ENCODE measurements at places on chromosomes 12 and 14.

DNA sequence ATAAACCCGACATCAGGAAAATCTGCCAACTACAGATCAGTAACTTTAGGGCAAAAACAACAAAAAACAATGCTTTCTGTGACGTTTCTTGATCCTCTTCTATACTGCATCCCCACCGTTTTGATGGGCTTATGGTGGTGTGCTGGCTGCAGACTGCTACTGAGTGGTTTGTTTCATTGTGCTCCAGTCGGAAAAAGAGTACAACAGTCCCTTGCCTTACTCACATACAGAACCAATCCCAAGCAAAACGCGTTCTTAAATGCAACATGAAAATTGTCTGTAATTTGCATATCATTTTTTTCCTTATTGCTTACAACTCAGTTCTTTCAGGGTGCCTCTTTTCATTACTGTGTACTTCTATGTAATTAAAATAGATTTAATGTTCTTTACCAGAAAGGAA lies 2.3 kb downstream of the ETV6 start:
- DNase-seq = no peak

DNA sequence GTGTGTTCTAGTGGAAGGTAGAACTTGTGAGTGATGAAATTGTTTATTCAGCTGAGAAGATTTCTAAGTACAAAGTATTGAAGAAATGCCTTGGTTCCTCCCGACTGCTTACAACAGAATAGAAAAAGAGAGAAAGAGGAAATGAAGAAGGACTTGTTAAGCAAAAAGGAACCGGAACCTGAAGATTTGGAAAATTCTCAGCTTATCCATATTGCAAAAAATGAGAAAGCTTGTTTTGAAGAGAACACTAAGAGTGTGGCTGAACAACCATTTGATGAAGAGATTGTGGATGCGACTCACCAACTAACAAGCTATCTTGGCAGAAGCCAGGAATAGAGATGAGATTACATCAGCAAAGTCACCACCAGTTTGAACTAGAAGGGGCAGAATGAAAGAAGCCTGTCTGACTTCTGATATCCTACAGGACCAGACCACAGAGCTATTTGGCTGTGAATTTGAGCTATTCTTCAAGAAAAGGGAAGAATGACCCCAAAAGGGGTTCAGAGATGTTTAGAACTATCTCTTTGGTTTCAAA lies 15.1 kb downstream of the NDUFA9 start:
- DNase-seq = no peak

GRCh38 chr12:131929581-131930456 lies 743 bp downstream of the PUS1 start:
- DNase-seq = peak; percentile 62

GRCh38 chr12:109264943-109265650 lies 44.0 kb downstream of the FOXN4 start:
- DNase-seq = no peak

DNA sequence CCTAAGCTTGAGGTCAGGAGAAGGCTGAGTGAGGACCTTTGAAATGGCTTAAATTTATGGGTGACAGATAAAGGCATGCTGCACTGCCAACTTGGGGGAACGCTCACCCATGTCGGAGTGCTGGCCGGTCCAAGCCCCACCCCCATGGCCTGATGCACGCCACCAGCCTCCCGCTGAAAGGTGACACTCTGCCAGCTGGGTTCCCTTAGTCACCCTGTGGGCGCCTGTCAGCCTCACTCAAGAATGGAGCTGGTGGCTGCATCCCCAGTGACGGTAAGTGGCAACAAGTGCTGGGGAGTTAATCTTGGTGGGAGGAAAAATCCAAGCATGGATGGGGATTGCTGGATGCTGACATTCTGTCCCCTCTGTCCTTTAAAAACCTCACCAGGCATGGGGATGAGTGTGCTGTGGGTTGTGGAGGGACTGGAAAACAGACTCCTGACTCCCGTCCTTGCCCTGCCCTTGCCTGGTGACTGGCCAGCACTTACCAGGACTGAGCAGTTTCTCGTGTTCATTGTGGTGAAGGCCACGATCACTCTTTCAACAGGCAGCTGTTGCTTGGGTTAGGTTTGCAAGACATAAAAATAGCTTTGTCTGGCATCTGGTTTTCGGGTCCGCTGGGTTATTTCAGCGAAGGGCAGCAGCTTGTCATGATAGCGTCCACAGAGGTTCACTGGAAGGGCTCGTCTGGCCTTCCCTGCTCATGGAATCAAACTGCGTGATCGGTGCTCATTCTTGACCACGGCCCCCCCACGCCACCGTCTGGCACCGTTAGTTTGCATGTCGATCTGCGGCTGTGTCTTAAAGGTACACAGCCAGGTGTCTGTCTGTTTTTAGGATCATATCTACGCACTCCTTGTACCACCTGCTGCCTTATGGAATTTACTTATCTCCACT lies 15.0 kb downstream of the ACACB start:
- no peak for DNase-seq

GRCh38 chr12:104022786-104023185 lies 27.2 kb downstream of the GLT8D2 start:
- no peak for DNase-seq

- DNase-seq = no peak
Observed at GRCh38 chr12:94152292-94153078, 4.1 kb downstream of the PLXNC1 start.

DNA sequence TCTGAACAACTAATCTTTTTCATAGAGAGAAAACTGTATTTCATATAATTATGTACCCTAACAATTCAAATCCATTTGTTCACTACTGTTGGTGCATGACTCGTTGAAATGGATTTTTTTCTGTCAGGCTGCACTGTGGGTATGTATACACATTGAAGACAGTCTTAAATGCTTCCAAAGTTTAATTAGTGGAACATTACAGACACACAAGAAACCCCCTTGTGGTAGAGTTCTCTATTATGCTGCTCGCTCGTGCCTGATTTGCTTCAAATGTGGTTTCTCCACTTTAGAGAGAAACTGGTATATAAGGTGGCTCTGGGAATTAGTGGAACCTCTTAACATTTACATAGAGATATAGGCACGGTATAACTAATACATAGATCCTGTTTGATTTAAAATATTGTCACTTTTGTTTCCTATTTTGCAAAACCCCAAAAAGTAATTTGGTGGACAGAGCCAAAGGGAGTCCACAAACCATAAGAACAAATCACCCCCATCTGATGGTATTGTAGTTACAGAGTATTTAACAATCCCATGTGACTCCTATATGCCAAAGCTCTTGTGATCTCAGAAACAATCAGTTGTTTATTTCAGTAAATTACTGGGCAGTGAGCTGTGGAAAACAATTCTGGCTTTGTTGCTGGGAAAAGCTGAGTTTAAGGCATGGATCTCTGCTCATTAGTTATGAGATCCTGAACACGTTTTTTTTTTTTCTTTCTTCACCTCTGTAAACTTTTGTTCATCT lies 159.5 kb downstream of the BRMS1L start:
- no peak for DNase-seq

- DNase-seq = no peak
Observed at GRCh38 chr12:72448805-72449204, 176.6 kb downstream of the TRHDE start.

- DNase-seq = no peak
Observed at GRCh38 chr12:6866920-6867412, 365 bp upstream of the TPI1 start.

DNA sequence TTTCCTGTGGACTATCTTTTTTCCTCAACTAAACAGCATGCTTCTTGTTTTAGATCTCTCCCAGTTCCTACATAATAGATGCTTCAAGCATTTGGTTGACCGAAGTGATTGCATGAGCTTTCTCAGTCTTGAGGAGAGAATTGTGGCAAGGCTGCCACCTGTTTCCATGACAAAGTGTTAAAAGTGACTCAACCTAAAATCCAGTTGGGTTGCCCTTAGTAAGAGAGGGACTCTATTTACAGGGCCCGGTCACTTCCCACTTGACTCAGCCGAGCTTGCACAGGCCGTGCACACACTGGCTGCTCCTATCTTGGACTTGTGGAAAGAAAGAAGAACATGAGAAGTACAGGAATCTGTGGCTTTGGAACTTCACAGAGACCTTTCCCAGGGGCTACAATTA lies 2.1 kb upstream of the B4GALNT3 start:
- no peak for DNase-seq

DNA sequence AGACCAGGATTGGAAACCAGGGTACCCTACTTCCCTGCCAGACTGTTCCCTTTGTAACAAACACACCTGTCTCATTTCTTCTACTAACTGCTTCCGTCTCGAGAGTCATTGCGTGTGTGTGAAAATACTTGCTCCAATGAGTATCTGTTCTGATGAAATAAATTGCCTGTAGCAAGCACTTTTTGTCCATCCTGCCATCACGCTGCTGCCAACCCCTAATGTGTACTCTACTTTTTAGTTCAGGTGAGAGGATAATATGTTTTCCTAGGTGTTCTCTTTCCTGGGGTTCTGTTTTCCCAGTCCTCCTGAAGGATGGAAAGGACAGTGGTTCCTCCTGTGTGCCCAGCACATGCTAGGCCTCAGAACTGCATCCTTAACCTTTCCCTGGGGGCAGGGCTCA lies 1.0 kb downstream of the TUNAR start:
- no peak for DNase-seq

GRCh38 chr12:132218915-132219314 lies 74.7 kb downstream of the NOC4L start:
- DNase-seq = no peak

- DNase-seq = no peak
Observed at GRCh38 chr14:64860039-64860438, 19.7 kb downstream of the SPTB start.

GRCh38 chr14:106083082-106083481 lies 556.7 kb downstream of the TMEM121 start:
- DNase-seq = no peak

DNA sequence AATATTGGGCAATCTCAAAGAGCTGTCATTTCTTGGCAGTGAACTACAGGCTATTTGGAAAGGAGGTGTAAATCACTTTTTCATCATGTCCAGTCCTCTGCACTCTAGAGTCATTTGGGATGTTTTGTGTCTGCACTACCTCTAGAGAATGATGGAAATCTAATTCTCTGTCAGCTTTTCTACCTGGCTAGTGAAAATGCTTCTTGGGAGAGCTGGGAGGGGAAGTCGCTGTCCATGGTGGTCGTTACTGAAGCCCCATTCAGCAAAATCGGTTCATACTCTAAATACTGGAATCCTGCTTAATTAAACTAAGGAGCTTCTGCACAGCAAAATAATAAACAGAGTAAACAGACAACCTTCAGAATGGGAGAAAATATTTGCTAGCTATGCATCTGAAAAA lies 251.8 kb downstream of the APAF1 start:
- no peak for DNase-seq

DNA sequence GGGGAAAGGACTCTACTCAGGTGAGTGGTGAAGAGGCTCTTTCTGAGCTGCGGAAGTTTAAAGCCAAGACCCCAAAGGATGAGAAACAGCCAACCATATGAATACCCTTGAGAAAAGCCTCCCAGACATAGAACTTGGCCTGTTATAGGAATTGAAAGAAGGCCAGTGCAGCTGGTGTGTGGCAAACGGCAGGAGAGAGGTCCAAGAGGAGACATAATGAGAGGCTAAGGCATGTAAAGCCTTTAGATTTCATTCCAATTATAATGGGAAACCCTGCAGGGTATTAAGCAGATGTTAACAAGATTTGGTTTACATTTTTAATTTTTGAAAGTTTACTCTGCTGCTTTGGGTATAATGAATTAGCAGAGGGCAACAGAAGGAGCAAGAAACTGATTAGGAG lies 552.1 kb upstream of the FBXO33 start:
- no peak for DNase-seq

GRCh38 chr12:104247698-104248097 lies 32.1 kb downstream of the TXNRD1 start:
- DNase-seq = no peak

DNA sequence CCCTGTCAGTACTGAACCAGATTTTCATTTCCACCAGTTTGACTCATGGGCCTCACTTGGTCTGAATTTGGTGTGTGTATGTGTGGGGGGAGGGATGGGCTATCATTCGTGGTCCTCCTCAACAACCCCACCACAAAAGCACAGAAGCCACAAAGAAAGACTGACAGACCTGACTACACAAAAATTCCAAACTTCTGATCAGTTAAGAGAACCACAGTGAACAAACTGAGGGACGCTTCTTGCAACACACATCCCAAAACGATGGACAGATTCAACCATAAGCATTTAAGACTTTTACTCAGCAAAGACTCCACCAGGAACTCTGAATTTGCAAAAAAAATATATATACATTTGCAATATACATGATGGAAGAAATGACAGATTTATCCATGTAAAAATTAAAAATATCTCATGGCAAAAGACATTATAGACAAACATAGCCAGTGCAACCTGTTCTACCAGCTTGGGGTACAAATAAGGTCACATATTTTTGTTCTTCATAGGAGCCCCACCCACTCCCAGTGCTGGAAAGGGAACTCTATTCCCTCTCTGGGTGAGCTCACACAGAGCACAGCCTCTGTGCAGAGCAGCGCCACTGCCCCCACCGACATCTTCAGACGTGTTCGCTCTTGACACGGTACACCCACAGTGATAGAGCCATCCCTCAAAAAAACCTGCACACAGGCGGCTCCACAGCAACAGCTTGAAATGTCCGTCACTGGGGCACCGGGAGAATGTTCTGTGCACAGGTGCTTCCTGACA lies 49.7 kb downstream of the JAG2 start:
- DNase-seq = no peak

DNA sequence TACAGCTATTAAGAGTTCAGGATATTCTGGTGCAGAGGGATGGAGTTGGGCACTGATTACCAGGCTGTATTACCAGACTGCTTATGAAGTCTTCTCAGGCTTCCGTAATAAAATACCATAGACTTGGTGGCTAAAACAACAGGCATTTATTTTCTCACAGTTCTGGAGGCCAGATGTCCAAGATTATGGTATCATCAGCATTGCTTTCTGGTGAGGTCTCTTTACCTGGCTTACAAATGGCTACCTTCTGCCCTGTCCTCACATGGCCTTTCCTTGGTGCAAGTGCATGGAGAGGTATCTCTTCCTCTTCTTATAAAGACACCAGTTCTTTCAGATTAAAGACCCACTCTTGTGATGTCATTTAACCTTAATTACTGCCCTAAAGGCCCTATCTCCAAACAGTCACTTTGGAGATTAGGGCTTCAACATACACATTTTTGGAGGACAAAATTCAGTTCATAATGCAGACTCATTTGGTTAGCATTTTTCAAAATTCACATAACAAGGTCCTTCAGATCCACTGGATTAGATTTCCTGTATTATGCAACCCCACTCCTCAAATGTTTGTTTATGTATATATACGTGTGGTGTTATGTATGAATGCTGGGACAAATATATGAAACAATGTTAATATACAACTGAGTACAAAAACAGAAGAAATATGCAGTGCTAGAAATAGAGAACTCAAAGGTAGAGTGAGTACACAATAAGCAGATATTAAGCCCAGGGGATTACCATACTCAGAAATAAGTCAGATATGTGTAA lies 9.3 kb upstream of the ATP2B1 start:
- no peak for DNase-seq

- no peak for DNase-seq
Observed at GRCh38 chr14:89921346-89921745, 33.2 kb downstream of the EFCAB11 start.

GRCh38 chr12:87140262-87140661 lies 884.1 kb upstream of the MGAT4C start:
- DNase-seq = no peak

All from liver (tissue), 10 donors.